ENCODE measurements at places on chromosomes 3 and 15.
A peak's percentile ranks its signal among the peaks of the same experiment; 100 is the strongest.

DNA sequence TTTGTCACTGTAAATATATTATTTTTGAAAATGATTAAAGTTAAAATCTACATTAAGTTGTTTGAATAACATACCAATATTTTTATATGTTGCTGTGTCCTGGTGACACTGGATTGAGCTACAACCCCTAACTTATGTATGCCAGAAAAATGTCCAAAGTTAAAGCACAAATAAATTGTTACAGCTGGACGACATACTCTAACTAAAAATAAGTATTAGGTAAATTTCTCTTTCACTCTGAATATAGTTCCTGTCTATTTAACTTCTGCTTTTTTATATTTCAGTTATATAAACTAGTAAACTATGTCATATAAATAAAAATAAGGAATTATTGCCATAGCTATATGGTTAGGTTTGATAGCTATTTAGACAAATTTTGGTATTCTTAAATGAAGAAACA is 118.5 kb upstream of the SAMMSON start:
- no peak for DNase-seq

DNA sequence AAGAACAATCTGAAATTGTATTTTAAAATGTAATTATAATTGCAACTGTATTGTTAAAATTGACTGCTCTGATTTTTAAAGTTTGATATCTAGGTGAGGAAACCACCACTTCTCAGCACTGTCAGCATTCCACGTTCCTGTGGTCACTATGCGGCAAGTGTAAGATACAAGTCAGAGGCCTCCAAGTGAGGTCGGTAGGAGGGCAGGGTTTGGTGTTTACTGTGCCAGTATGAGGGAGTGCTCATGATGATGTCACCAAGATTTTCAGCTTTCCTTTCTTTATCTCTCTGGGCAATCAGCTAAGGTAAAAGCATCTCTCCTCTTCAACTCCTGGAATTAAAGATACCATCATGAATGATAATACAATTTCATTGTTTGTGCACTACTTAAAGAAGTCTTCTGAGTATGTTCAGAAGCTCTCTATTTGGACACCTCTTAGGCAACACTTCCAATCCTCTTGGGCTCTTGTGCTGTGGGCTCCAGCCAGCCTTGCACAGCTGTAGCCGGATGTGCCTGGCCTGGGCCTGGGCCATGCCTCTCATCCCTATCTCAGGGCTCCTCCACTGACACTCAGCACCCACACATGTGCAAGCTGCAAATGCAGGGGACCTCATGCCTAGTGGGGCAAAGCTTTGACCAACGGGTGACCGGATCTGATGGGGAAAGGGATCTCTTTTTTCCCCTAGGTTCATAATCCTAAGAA is 42.9 kb downstream of the CCR3 start:
- DNase-seq, result no peak

- no peak for DNase-seq
These were observed 137.3 kb downstream of the WNT5A start for GRCh38 chr3:55349851-55350250.

DNA sequence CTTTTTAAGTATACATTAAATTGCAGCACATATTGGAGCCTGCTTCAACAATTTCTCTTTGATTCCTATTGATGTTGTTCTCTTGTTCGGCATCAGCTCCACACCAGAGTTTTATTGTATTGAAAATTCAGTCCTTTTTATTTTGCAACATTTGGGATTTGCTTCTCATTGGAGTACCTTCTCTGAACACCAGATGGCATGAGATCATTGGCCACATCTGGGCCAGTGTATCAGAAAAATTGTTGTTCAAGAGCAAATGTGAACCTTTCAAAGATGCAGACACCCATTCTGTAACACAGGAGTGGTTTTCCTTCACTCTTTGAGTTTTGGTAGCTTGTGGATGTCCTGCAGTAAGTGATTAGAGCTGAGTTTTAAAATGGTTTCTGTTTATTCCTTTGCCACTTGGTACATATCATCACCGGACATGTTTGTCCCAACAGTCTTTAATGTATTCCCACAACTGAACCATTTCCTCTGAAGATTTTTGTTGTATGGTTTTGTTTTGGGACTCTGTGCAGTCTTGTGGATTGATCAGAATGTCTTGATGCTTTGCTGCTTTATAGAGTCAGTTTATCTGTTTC is 96.1 kb downstream of the MCTP2 start:
- DNase-seq, result peak; percentile 23

DNA sequence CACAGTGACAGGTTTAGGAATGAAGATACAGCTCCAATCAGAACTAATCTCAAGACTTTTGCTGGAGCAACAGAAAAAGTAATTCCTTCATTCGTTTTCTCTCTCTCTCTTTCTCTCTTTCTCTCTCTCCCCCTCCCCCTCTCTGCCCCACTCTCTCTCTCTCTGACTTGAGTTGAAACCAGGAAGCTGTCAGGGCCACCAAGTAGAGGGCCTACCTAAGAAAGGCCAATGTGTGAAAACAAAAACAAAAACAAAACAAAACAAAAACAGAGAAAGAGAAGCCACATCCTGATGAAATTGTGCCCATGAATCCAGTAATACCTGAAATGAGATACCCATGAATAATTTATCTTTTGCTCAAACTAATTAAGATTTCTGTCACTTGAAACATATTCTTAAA is 72.9 kb downstream of the ATP8B4 start:
- DNase-seq, result no peak

- DNase-seq, result no peak
These were observed 159.9 kb downstream of the MAGI1 start for GRCh38 chr3:65878831-65879230.

DNA sequence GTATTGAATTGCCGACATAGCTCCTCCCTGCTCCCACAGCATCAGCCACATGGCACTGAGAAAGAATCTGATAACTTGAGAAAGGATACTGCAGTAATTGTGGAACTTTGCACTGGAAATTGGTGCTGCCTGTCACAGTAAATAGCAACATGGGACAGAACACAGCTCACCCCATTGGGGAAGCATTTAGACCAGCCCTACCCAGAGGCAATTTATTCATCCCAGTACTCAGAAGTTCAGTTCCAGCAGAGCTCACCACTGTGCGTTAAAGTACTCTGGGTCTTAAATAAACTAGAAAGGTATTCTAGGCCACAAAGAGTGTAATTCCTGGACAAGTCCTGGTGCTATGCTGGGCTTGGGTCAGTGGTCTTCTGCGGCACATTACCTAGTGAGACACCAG is 347.1 kb downstream of the PYDC2 start:
- no peak for DNase-seq

DNA sequence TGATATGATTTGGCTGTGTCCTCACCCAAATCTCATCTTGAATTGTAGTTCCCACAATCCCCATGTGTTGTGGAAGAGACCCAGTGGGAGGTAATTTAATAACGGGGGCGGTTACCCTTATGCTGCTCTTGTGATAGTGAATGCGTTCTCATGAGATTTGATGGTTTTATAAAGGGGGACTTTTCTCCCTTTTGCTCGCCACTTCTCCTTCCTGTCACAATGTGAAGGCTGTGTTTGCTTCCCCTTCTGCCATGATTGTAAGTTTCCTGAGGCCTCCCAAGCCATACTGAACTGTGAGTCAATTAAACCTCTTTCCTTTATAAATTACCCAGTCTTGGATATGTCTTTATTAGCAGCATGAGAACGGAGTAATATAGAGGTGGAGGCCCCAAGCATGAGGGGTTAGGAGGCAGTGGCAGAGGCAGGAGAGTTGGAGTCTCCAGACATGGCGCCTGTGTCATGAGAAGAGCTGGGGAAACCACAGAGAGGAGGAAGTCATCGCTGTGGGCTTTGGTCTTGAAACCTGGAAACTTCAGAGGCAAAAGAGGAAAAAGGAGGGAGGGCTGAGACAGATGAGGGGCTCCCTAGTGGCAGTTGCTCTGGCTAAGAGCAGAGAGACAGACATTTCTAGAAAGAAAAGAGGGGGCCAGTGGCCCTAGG is 107.8 kb upstream of the VEPH1 start:
- DNase-seq, result no peak

DNA sequence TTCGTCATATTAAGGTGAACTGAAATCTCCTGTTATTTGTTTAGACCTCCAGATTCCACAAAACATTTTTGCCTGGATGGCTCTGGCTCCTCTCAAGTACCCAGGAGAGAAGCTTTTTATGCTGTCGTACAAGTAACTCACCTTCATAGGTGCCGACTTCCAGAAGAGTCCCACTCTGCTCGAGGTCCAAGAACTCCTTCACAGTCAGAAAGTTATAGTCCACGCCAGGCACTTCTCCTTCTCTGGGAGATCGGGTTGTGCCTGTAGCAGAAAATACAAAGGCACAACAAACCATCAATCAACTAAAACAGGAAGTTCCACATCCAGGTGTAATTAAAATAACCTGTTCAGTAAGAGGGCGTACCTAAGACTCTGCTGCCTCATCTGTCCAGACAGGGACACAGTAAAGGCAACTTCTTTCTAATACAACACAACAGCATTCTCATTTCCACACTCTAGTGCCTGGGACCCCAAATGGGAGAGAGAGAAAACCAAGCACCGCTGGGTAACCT is 545.3 kb downstream of the MAGI1 start:
- no peak for DNase-seq

DNA sequence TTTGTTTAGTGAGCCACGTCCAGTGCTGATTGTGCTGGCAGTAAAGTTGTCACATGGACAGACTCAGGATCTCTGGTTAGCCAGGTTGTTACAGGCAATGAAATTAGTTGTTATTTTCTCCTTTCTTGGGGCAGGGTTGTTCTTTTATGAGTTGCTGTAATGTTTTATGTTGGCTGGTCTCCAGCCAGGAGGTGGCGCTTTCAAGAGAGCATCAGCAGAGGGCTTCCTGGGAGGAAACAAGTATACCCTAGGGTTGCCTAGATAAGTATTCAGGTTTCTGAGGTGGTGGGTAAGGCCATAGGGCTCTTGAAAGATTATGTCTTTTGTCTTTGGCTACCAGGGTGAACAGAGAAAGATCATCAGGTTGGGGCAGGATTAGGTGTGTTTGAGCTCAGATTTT is 14.5 kb upstream of the CFAP20DC start:
- no peak for DNase-seq

- DNase-seq, result no peak
These were observed 283.4 kb upstream of the LYSMD4 start for GRCh38 chr15:100016632-100017031.

DNA sequence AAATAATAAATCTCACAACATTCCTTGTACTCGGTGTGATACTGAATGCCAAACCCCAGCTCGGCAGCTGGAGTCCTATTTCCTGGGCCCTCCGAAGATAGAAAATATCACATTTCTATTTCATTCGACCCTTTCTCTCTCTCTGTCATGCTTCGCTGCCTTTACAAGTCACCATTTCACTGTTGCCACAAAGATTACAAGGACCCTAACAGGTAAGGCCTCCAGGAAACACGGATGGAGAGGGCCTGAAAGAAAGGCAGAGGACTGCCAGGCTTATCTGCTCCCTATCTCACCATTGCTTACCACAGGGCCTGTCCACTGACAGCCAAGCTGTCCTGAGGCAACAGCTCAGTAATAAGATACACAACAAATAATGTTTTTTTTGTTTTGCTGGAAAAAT is 376.5 kb downstream of the MECOM start:
- peak; percentile 93 for DNase-seq

- DNase-seq, result no peak
These were observed 35.8 kb upstream of the ATP13A3 start for GRCh38 chr3:194522579-194523046.

DNA sequence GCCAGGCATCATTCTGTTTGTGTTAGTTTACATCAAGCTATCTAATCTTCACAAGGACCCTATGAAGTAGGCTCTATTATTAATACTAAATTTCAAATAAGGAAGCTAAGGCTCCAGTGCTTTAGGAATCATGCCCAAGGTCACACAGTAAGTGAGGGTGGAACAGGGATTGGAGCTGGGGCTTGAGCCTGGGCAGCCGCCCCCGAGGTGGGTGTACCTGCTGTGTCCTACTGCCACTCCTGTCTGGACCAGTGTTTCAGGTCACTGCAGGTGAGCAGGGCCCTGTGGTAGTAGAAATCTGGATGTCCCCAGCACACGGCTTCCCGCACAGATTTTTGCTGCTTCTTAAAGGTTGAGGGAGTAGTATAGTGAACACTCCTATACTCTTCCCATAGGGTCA is 6.5 kb downstream of the KLF13 start:
- no peak for DNase-seq

- DNase-seq, result no peak
These were observed 26.3 kb downstream of the THSD4 start for GRCh38 chr15:71141572-71141971.

- no peak for DNase-seq
These were observed 4.6 kb downstream of the WDR53 start for GRCh38 chr3:196563721-196564225.

DNA sequence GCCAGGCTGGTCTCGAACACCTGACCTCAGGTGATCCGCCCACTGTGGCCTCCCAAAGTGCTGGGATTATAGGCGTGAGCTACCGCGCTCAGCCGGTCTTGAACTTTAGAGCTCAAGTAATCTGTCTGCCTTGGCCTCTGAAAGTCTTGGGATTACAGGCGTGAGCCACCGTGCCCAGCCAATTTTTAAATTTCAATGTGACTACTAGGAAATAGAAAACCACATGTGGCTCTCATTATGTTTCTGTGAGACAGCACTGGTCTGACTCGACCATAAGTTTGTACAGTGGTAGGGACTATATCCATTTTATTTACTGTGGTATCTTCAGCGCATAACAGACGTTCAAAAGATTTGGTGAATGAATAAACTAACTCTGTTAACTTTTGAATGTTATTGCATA is 9.1 kb downstream of the ZFAND6 start:
- DNase-seq, result no peak

DNA sequence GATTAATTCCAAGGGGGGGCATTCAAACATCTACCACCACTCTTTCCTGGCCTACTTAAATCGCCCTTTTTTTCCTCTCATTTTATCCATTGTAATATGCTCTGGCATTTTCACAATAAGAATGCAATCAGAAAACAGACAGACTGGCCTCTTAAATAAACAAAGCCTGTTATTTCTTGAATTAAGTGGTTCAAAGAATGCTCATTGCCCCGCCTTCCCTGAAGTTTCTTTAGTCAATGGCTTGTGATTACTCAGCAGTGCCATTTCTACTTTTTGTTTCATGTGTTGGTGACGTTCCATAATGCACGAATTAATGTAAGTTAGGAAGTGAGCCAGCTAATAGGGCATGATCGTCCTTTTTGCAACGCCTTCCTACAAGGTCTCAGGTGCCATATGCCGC is 68.0 kb downstream of the FBN1 start:
- DNase-seq, result no peak

GRCh38 chr15:38847666-38848065 is 283.1 kb upstream of the RASGRP1 start:
- DNase-seq, result no peak

GRCh38 chr3:61980041-61980440 is 393.3 kb downstream of the FEZF2 start:
- DNase-seq, result no peak

GRCh38 chr3:127018306-127018828 is 35.5 kb downstream of the PLXNA1 start:
- DNase-seq, result no peak

All from NCI-H1105 treated with DMSO at 0.1 percent for 48 hours (cell line).